Fibroblast of lung (primary cell): ENCODE measurements at places on chromosomes 3 and 15. TPM values are rescaled to one million over a fixed set of nuclear protein-coding genes. Genes with fewer than 3 reads are reported as not detected.

The HACD2 gene
- 19.5 and 22.0 TPM in 2 replicates for total RNA-seq

The GPR176 gene
- 79.6 and 179 TPM in 2 replicates for total RNA-seq

The FBXO40 gene
- not detected in 2 replicates for total RNA-seq

The PLSCR1 gene
- total RNA-seq: 36.8 and 43.9 TPM in 2 replicates

The PLD1 gene
- 8.2 and 18.8 TPM in 2 replicates for total RNA-seq

The SACM1L gene
- 30.0 and 41.8 TPM in 2 replicates for total RNA-seq

The AP3B2 gene
- 0.17 and 0.51 TPM in 2 replicates for total RNA-seq
